Urothelium cell line (cell line): ENCODE measurements at places on chromosomes 1 and 21.

DNA sequence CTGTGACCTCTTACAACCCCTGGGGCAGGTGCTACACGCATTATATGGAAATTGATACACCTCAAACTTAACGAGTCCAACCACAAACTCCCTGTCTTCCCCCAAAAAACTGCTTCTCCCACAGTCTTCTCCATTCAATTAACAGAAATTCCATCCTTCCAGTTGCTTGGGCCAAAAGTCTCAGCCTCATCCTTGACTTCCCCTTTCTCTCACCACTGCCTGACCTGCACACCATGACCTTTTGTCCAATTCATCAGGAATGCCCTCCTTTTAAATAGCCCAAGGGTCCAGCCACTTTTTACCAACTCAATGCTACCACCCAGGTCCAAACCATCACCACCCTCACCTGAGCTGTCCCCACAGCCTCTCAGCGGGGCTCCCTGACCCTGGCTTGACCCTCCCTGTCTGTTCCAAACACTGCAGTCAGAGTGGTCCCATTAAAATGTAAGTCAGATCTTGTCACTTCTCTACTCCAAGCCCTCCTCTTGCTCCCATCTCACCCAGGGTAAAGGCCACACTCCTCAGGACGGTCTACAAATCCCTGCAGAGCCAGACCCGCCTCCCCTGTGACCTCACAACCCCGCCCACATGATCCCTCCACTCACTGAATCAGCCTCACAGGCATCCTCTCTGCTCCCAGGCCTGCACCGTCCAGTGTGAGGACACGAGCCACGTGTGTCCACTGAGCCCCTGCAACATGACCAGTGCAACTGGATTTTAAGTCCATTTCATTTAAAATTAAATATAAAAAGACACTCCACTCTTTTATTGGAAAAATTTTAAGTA, 18.5 kb downstream of the KCNN3 start:
- no peak for DNase-seq

- peak; percentile 64 for DNase-seq
Observed at GRCh38 chr1:179586107-179586823, 5.4 kb upstream of the TDRD5 start.

DNA sequence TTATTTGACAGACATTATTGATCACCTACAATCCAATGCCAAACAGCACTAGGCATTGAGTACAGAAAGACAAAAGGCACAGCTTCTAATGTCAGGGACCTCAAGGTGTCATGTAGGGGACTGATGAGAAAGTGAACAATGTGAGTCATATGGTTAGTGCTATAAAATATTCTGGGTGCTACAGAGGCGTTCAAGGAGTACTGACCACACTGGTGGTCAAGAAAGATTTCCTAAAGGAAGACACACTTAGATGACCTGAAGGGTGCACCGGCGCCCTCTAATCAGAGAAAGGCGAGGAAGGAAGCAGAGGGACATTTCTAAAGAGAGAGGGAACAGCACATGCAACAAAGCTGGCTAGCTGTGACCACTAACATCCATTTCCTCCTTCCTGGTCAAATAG, 64.9 kb upstream of the F3 start:
- no peak for DNase-seq

DNA sequence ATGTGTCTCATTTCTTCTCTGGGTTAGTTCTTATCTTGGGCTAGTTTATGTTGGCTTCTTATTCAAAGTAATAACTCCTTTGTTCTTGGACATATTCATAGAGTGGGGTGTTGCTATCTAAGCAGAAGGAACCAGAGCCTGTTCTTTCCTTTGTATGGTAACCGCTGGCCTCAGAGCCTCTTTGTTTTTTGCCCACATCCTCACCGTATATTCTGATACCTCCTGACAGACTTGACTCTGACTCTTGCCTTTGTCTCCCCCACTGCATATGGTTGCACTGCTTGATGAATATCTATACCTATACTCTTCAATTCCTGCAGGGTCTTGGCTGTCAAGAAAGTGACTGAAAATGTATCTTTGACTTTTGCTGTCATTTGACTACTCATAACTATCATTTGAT, 10.2 kb downstream of the FLG2 start:
- DNase-seq = no peak
